EL (cell line): ENCODE measurements at places on chromosomes 4 and X.

DNA sequence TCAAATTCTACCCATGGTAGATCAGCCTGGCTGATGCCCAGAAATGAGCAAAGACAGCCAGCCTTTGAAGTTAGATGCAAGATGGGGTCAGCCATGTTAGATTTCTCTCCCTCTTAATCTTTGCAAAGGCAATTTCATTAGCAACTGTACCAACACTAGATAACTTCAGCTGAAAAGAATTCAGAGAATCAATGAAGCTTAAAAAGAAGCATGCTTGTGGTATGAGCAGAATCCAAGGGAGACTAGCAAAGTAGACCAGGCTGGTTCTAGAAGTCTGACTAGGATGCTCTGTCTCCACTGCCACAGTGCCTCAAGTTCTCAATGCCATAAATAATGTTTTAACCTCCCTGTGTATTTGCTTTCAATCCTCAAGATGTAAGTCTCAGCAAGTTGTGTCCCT, 247.3 kb downstream of the SLC7A11 start:
- peak; percentile 36 for DNase-seq

DNA sequence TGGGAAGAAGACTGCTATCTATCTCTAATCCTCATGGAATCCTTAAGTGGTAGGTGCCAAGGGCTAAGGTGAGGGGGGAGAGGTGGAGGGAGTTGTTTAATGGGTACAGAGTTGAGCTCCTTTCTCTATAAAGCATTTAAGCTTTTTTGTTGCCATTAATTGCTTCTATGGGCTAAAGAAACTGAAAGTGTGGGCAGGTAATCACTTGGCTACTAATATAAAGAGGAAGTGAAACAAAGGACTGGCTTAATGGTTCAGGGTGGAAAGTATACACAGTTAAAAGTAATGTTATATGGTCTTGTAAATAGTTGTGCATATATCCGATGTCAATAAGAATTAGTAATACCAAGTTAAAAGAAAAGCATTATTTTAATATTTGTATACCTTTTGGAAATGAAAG, 83.9 kb downstream of the POLA1 start:
- DNase-seq: no peak

GRCh38 chr4:43357252-43357974, 464.9 kb downstream of the GRXCR1 start:
- DNase-seq: no peak

- DNase-seq: no peak
Measured at GRCh38 chr4:35649011-35649410, 595.3 kb downstream of the ARAP2 start.

DNA sequence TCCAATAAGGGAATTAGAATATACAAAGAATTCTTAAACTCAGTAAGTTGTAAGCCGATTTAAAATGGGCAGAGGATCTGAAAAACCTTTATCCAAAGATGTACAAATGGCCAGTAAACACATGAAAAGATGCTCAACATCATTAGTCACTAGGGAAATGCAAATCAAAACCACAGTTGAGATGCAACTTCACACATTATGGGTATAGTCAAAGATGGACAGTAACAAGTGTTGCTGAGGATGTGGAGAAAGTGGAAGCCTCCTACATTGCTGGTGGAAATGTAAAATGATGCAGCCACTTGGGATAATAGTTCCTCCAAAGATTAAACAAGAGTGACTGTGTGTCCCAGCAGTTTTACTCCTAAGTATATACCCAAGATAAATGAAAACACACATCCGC, 32.6 kb downstream of the RS1 start:
- no peak for DNase-seq

- DNase-seq: peak; percentile 90
Measured at GRCh38 chr4:169254546-169254983, 16.2 kb downstream of the SH3RF1 start.

GRCh38 chr4:142473218-142473959, 372.7 kb downstream of the INPP4B start:
- DNase-seq: no peak

- DNase-seq: no peak
Measured at GRCh38 chr4:7799736-7800135, 139.9 kb downstream of the AFAP1 start.

DNA sequence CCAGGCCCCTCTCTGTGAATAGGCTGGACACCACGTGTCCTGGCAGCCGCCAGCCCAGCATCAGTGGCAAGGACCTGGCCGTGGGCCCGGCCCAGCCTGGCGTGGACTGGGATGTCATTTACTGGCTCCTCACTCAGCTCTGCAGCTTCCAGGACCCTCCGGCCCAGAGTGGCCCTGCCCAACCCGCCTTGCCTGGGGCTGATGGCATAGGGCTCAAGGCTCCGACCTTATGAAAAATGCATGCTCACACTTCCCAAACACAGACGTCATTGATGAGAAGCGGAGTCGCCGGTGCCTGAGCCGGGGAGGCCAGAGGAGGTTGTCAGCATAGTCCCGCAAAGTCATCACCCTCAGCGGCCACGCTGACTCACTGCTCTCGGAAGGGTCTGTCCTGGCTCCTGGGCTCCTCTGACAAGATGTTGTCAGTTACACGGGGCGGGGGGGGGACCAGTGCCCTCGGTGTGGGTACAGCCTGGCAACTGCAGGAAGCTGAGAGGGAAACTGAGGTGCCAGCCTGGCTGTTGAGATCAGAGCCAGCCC, 14.3 kb downstream of the CFAP99 start:
- peak; percentile 82 for DNase-seq

- no peak for DNase-seq
Measured at GRCh38 chr4:163846008-163846407, 351.5 kb downstream of the TMA16 start.

DNA sequence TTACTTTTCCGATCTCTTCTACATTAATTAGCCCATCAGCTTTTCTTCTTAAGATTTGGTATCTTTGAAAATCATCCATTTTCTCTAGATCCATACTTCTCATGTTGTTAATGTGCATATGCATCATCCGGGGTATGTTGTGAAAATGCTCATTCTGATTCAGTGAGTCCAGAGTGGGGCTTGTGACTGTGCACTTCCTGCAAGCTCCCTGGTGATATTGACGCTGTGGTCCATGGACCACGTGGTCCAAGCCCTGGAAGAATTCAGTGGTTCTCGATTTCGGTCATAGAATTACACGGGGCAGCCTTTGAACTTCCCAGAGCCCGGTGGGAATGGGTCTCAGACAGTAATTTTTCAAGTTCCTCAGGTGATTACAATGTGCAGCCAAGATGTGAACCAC, 69.8 kb downstream of the ZFX start:
- no peak for DNase-seq

GRCh38 chrX:11239230-11239629, 54.0 kb upstream of the AMELX start:
- DNase-seq: peak; percentile 53

DNA sequence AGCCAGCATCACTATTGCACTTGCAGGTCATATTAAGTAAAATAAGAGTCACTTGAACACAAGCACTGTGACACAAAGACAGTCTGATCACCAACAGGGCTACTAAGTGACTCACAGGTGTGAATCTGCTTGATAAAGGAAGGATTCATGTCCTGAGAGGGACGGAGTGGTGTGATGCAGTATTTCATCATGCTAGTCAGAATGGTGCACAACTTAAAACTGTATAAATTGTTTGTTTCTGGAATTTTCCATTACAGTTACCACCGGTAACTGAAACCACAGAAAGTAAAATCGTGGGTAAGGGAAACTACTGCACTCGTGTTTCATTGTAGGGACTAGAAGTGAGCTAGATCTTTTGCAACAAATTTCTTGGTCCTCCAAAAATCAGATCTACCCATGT, 109.7 kb downstream of the ELOVL6 start:
- no peak for DNase-seq

DNA sequence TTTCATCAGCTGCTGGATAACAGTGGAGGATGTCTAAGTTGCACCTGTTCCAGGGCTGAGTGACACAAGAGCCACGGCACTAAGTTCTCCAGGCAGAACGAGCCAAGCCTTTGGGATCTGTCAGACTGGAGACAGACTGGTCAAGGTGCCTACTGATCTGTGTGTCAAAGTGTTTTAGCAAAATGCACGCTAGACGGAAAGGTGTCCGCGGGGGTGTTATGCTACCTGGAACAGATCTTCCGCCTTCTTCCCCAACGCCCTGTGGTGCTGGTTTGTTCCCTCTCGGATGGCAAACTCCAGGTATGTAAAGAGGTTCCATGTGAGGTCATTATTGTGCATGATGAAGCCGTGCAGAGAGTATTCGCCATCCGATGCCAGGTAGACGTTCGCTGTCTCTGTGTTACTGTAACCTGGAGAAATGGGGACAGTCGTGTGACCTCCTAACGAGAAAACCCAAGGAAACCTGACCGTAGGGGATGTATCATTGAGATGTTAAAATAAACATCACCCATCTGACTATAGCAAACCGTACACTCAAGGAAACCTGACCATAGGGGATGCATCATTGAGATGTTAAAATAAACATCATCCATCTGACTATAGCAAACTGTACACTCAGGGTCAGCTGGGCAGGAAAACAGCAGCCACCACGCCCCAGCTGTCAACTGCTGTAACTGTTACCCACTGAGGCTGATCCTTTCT, 29.7 kb upstream of the SLC25A6 start:
- DNase-seq: no peak

DNA sequence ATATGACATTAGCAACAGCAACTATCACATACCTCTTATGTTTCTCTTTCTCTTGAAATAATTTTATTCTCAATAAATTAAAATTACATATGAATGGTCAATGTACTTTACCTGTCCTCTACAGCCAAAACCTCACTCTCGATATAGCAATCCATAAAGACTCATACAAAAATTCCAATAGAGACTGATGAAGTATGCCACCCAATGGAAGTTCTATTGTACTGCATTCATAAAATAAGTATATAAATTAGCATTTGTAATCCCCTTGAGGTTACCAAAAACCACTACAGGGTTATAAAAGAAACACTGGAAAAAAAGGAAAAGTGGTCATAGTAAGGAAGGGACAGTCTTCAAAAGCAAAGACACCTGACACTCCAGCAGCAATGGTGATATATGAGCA, 32.8 kb downstream of the CLDN2 start:
- DNase-seq: peak; percentile 6

GRCh38 chrX:115940888-115941332, 229.6 kb upstream of the AGTR2 start:
- no peak for DNase-seq

GRCh38 chr4:160563552-160564282, 1460.8 kb downstream of the RAPGEF2 start:
- no peak for DNase-seq

DNA sequence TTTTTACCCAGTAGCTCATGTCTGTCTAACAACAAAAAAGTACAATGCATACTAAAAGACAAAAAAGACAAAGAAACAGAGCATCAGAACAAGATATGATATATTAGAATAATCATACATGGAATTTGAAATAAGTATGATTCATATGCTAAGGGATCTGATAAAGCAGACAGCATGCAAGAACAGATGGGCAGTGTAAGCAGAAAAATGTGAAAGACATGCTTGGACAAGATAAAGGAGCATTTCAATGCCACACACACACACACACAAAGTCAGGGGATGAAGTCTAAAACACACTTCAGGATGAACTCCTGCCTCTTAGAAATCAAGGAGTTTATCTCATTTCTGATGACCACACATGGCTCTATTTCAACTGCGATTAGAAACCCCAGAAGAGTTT, 649.6 kb upstream of the NDST4 start:
- DNase-seq: no peak

GRCh38 chrX:130893356-130894085, 9.5 kb downstream of the ENOX2 start:
- DNase-seq: no peak

- DNase-seq: no peak
Measured at GRCh38 chrX:133249266-133250058, 31.3 kb upstream of the TFDP3 start.

DNA sequence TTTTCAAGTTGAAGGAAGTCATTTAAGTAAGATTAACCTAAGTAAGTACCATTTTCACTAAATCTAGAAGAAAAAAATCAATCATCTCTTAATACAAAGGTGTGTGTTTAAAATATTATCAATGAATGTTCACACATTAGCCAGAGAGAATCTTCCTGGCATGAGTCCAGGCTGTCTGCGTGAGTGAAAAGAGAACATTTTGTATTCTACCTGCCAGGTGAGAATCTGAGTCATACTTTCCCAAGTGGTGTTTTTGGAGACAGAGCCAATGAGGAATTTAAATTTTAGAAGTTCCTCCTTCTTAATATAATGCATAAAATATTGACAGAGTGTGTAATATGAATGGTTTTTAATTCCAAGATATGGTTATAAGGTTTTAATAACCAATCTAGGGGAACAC, 371.8 kb upstream of the NR3C2 start:
- no peak for DNase-seq

DNA sequence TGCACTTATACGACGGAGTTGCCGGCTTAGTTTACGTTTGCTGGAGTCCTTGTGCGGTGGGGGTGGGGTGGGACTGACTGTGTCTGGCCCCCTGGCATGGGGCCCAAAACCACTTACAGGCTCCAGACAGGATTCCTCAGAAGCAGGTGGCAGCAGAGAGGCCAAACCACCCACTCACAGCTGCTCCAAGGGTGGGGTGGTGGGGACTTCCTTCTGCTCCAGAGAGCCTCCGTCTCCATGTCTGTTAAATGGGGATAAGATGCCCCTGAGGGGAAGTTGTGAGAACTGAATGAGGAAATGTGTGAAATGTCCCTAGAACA, 36.7 kb downstream of the PSAPL1 start:
- peak; percentile 25 for DNase-seq

DNA sequence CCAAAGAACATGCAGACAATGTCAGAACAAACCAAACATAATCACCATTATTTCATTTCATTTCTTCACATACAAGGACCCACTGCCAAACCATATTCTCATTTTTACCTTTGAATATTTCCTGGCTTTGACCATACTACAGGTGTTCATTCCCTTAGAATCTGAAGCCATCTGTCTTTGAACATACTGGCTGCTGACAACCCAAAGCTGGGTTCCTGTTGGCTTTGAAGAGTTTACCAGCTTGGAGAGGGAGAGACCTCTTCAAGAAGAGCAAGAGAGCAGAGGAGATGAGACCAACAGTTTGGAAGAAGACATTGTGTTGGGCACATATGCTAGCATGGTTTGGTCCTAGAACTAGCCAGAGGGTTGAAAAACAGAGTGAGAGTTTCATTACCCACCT, 145.6 kb upstream of the KCNIP4 start:
- no peak for DNase-seq

DNA sequence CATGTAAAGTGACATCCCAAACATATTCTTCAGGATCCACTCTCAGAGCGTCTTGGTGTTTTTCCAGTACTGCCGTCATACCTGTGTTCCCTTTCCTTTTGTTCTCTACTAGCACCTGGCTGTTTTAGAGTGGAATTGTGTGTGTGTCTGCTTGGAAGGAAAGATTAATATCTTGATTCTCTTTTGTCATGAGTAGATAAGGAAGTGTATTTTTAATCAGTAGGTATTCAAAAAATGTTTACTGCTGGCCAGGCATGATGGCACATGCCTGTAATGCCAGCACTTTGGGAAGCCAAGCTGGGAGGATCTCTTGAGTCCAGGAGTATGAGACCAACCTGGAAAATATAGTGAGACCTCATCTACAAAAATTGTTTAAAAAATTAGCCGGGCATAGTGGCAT, 198.8 kb downstream of the CBR4 start:
- no peak for DNase-seq

GRCh38 chr4:3775576-3775975, 9.4 kb downstream of the ADRA2C start:
- DNase-seq: no peak
